ENCODE measurements at places on chromosomes 12 and 14.

GRCh38 chr12:121580959-121581685 is at the start of gene KDM2B:
Gene KDM2B (minus strand): TSS chr12:121581023. CDS start chr12:121580911, 112 bp downstream.
- DNase-seq: no peak

- no peak for DNase-seq
Measured at GRCh38 chr12:64457032-64457431, 5.1 kb downstream of the TBK1 start.

GRCh38 chr14:21523203-21523602 is 2.9 kb downstream of the SALL2 start:
- no peak for DNase-seq

DNA sequence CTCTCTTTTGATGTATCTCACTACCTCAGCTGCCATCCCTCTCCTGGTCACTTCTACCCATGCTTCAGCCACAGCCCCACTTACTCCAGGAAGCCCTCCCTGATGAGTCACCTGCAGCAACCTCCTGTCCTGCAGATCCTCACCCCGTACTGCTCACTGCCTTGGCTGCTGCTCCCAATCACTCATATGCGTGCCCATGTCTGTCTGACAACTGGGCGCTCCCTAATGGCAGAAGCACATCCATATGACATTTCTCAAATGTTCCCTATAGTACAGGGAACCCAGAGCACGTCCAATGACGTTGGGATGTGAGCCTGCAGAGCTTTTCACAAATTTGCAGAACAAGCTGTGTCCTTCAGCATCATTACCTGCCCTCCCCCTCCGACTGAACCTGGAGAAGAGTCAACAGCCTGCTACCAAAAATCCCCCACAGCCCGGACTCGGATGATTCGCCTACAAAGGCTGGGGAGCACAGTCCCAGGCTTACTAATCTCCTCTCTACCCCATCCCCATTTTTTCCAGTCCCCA is 90.0 kb downstream of the SINHCAF start:
- no peak for DNase-seq

- no peak for DNase-seq
Measured at GRCh38 chr12:9948606-9949296, 16.6 kb upstream of the CLEC2A start.

- DNase-seq: no peak
Measured at GRCh38 chr14:65228436-65228835, 126.1 kb upstream of the MAX start.

GRCh38 chr12:120583478-120584030 is 2.4 kb upstream of the POP5 start:
- no peak for DNase-seq

DNA sequence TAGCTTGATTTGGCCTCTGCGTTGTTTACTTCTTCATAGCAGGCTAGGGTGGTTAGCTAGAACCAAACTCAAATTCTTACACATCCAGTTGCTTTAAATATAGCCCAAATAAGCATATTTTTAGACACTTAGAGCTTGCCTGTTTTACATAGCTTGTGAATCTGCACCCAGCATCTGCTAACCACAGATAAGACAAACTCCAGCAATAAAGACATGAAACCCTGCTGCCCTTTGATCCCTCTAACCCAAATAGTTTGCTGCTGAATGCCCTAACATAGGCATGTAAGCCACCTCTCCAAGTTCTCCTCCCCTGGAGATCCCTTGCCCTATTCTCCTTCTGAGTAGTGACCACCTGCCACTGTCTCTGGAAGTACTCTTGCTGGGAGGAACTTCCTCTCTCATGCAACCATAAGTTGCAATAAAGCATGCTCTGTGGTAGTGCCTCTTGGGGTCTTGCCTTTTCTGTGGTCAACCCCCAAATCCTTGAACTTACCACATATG is 185.6 kb downstream of the TMEM117 start:
- DNase-seq: no peak

- DNase-seq: no peak
Measured at GRCh38 chr14:103887170-103887501, 39.8 kb upstream of the PPP1R13B start.

DNA sequence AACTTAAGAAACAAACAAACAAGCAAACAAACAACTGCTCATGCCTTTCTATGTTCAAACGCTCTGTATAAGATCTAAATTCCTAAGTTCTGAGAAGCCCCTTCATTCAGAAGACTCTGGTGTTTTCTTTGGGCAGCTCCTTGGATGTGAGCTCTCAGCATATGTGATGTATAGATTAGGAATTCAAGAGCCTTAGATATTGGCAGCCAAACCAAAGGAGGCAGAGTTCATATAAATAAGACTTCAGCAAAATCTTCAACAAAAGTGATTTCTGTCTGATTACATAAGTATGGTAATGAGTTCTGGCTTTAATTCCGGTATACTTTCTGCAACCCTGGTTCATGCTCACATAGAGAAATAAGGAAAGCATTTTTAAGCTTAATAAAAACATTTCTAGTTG is 145.6 kb downstream of the DYRK2 start:
- peak; percentile 65 for DNase-seq

- DNase-seq: no peak
Measured at GRCh38 chr12:59737725-59738463, 142.1 kb downstream of the SLC16A7 start.

GRCh38 chr14:20848316-20848954 is 42.8 kb upstream of the RNASE3 start:
- no peak for DNase-seq

- DNase-seq: no peak
Measured at GRCh38 chr14:32578181-32578580, 249.1 kb downstream of the AKAP6 start.

- DNase-seq: no peak
Measured at GRCh38 chr14:101557811-101558738, 3.2 kb upstream of the DIO3 start.

DNA sequence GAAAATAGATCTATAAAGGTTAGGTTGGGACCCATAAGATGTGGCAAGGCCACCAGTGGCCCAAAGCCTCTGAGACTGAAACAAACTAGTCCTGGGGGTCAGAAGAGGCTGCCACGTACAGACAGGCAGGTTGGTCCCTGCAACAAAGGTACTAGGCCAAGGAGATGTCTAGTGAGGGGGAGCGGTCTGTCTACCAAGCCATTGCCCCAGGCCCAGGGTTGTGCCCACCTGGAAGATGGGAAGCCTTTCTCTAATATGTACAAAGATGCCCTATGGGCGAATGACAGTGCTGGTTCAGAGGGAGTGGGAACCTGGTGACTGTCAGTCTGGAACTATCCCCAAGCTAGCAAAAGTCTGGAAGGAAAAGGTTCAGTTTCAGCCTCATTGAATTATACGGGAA is 233.2 kb downstream of the RBM19 start:
- DNase-seq: no peak

DNA sequence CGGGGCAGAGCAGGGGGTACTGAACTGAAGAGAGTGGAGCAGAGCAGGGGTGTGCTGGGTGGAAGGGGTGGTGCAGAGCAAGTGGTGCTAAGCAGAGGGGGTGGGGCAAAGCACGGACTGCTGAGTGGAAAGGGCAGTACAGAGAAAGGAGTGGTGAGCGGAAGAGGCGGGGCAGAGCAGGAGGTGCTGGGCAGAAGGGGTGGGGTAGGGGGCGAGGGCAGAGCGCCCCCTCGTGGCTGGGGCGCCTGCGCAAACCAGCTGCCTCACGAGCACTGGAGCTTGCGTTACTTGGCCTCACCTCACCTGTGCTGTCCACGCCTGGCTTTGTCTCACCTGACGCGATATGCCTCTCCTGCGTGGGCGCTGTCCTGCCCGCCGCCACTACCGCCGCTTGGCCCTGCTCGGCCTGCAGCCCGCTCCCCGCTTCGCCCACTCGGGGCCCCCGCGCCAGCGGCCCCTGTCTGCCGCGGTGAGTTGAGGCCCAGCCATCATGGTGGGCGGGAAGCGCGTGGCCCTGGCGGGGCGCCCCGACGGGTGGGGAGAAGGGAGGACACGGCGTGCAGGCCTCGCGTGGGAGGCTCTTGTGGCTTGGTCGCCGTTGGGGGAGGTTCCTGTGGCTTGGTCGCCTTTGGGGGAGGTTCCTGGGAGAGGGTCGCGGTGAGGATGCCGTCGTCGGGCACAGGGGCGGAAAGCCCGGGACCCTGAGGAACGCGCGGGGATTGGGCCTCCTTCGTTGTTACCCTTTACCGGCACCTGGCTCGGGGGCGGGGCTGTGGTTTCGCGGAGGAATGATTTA is at the start of gene COX8C:
COX8C (plus strand) TSS at position 257 of the 796 bp plus-strand sequence; CDS start at position 344, 87 bp downstream.
- no peak for DNase-seq

- peak; percentile 23 for DNase-seq
Measured at GRCh38 chr12:71636704-71637115, 26.9 kb downstream of the ZFC3H1 start.

GRCh38 chr14:78007160-78007559 is 163.0 kb upstream of the NRXN3 start:
- no peak for DNase-seq

DNA sequence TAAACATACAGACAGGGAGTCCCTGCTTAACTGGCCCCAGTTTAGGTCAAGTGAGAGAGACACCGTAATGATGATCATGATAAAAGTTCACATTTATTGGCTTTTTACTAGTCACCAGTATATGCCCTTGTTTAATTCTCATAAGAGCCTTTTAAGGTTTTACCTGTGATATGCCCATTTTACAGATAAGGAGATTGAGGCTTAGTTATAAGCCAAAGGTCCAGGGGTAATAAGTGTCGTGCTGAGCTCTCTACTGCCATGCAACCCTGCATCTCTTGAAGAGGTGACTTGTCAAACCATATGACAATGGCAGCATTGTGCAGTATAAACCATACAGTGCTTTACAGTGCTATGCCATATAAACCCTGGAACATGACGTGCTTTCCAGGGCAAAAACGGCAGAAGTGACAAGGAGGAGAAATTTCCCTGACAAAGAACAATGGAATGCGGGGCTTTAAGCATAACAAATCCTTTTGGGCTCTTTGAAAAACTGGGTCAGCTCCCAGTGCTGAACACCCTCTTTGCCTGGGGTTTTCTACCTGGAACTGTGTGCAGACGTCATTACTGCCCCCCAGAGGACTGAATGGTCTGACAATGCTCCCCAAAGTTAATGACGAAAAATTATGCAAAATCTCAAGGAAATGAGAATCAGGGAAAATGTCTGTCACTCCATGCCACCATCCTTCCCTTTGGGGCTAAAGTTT is 59.7 kb upstream of the C14orf132 start:
- no peak for DNase-seq

- DNase-seq: no peak
Measured at GRCh38 chr12:125092872-125093680, 27.8 kb downstream of the AACS start.

- no peak for DNase-seq
Measured at GRCh38 chr14:76133103-76133502, 18.6 kb upstream of the GPATCH2L start.

GRCh38 chr12:64029013-64029857 is 184.7 kb downstream of the SRGAP1 start:
- DNase-seq: no peak

DNA sequence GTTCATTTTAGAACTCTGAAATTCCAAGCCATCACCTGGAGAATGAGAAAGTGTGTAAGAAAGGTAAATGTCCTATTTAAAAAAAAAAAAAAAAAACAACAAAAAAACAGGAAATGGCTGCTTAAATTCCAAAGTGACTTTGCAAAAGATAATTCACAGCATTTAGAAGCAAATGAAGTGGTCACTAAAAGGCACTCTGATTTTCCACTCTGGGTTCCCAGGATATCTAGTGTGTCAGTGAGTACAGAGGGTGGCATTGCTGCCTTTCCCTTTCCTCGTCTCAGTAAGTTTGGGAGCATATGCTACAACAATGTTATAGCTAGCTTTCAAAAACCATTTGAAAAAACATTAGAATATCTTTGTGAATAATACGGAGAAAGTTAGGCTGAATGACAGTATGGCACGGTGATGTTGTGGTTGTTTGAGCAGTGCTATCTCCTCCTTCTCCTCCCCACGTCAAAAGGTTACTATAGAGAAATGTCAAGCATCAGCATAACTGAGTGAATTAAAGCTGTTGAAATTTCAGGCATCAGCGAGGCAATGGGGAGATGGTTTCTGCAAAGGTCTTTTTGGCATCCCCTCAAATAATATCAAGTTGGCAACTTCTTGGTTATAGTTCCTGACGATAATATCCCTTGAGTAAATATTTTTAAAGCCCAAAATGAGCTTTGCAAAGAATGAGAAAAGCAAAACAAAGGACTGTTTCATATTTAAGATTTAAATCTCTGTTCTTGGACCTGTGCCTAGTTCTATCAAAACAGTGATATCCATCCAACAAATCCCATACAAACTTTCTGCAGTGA is 164.5 kb upstream of the E2F7 start:
- no peak for DNase-seq

- DNase-seq: no peak
Measured at GRCh38 chr14:76405627-76406026, 29.7 kb downstream of the ESRRB start.

DNA sequence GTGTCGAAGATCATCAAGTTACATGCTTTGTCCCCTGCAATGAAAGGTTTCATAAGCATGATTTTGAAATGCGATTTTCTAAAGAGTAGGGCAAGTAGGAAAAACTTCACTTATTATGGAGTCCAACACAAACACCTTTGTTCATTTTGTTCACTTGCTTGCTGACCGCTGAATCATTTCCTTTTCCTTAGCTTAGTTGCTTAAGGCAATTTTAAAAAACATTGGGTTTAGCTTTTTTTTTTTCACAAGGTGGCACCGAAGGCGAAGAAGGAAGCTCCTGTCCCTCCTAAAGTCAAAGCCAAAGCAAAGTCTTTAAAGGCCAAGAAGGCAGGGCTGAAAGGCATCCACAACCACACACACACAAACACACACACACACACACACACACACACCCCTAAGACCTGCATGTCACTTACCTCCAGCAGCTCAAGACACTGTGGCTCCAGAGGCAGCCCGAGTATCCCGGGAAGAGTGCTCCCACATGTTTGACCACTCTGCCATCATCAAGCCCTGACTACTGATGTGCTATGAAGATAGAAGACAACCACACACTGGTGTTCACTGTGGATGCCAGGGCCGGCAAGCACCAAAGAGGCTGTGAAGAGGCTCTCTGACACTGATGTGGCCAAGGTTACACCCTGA is 11.4 kb downstream of the MANSC1 start:
- no peak for DNase-seq

- no peak for DNase-seq
Measured at GRCh38 chr12:12909995-12910420, 18.6 kb downstream of the GPRC5A start.

DNA sequence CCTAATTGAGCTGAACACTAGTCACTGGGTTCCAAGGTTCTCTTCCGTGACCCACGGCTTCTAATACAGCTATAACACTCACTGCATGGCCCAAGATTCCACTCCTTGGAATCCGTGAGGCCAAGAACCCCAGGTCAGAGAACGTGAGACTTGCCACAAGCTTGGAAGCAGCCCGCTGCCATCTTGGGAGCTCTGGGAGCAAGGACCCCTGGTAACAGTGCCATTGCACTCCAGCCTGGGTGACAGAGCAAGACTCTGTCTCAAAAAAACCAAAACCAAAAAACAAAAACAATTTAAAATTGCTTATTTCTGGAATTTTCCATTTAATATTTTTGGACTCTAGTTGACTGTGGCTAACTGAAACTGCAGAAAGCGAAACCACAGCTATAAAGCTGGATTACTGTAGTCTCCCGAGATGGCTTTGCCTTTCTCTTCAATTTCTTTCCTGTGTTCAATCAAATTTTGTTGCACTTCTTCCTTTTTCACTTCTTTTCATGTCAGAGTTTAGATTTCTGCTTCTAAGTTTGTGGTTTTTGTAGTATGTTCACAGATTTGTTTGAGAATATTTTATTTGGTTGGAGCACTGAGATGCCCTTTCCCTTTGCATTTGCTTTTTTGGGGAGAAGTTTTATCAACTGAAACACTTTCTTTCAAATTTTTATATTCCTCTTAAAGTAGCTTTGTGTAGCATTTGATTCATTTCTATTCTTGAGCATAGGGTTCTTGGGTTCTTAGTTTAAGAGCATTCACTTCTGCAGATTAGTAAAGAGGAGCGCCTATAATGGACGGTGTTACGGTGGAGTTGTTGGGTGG is 44.6 kb downstream of the DDHD1 start:
- no peak for DNase-seq

All from skeletal muscle cell (primary cell).